Stimulated activated CD4-positive, alpha-beta T cell treated with anti-CD3 and anti-CD28 coated beads, Interleukin-4, amount 100 ng/mL, for 4 hours (primary cell): ENCODE measurements at places on chromosomes 5 and 9.

GRCh38 chr5:95148453-95148852 is 136.4 kb downstream of the MCTP1 start:
- DNase-seq = no peak

GRCh38 chr5:1510151-1510561 is 13.6 kb downstream of the LPCAT1 start:
- peak; percentile 0 for DNase-seq

GRCh38 chr9:14273696-14274121 is 40.2 kb downstream of the NFIB start:
- no peak for DNase-seq

- DNase-seq = no peak
These were observed 376.5 kb upstream of the IRX1 start for GRCh38 chr5:3218916-3219650.

- no peak for DNase-seq
These were observed 303.0 kb downstream of the CSNK1G3 start for GRCh38 chr5:123814801-123815470.

DNA sequence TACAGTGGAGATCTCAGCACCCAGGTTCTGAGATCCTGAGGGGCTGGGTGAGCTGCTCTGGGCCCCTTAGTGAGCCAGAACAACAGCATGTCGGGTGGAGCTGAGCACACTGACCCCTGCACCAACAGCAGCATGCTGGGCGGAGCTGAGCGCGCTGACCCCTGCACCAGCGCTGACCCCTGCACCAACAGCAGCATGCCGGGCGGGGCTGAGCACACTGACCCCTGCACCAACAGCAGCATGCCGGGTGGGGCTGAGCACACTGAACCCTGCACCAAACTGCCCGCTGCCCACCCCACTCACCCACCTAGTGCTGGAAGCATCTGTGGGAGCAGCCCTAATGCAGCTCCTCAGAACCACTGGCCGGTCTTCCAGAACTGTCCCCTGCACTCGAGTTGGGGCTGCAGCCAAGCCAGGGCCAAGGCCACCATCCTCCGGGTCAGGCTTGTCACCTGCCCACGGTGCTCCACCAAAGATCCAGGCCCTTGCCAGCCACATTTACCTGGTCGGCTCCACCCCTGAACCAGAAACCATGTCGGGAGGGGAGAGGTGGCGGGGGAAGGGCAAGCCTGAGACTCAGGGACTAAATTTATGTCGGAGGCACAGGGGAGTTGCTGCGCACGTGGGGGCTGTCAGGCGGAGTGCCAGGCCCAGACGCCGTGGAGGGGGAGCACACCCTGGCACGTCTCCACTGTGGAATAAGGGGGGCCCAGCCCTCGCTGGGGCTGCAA is 80.3 kb downstream of the ADAMTS2 start:
- no peak for DNase-seq

- DNase-seq = no peak
These were observed 24.8 kb upstream of the PRDM9 start for GRCh38 chr5:23482642-23483041.

GRCh38 chr9:93667006-93667405 is 90.6 kb downstream of the PHF2 start:
- no peak for DNase-seq

GRCh38 chr5:145389047-145389446 is 446.1 kb downstream of the PRELID2 start:
- no peak for DNase-seq

DNA sequence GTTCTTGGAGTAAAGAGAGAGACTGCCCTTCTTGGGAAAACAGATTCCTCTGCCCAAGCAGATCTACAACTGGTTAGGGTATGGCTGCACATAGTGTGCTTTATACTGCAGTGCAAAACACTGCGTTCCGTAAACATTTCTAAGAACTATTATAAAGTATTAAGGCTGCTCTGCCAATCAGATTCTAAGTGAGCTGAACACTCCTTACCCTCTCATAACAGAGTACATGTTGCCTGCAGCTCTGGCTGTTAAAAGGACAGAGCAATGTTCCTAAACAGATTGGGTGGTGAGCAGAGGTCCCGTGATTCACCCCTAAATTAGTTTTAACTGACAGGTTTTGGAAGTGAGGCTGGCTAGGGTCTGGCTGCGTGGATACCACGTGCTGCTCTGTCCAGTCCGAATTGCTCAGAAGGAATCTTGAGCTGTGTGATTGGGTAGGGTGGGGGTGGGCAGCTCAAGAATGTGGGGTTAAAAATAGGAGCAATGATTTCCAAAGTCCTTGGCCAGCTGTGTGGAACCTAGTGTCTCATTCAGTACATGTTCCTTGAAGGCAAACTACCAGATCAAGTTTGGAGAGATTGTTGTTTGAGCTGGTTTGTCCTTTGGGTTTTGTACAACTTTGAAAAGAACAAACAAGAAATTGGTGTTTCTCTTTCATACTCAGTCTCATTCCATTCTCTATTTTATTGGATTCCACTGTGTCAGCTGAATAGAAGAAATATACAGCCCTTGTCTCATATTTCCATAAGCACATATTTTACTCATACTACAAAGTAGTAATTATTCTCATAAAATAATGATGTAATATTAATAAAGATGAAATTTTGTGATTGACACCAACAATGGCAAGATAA is 497.6 kb upstream of the CD180 start:
- DNase-seq = no peak

- no peak for DNase-seq
These were observed 20.3 kb downstream of the RAI14 start for GRCh38 chr5:34676416-34676815.

DNA sequence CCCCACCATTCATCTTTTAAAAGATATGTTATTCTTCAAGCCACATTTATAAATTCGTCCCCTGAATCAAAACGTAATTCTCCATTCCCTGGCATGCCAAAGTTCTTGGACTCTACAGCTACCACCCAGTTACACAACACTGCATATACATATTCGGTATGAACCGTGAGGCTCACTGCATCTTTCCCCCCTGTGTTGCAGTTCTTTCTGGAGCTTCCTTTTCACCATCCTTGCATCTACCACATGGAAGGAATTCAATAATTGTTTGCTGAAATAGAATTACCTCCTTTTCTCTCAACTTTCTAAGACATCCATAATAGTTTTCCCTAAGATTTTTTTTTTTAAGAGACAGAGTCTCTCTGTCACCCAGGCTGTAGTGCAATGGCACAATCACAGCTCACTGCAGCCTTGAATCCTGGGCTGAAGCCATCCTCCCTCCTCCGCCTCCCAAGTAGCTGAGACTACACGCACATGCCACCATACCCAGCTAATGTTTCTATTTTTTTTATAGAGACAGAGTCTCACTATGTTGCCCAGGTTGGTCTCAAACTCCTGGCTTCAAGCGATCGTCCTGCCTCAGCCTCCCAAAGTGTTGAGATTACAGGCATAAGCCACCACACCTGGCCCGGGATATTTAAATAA is 3.3 kb downstream of the LPAR1 start:
- DNase-seq = no peak

GRCh38 chr5:108129129-108129528 is 252.8 kb downstream of the FBXL17 start:
- DNase-seq = no peak

- DNase-seq = no peak
These were observed 11.1 kb downstream of the CXCL14 start for GRCh38 chr5:135567661-135568060.

DNA sequence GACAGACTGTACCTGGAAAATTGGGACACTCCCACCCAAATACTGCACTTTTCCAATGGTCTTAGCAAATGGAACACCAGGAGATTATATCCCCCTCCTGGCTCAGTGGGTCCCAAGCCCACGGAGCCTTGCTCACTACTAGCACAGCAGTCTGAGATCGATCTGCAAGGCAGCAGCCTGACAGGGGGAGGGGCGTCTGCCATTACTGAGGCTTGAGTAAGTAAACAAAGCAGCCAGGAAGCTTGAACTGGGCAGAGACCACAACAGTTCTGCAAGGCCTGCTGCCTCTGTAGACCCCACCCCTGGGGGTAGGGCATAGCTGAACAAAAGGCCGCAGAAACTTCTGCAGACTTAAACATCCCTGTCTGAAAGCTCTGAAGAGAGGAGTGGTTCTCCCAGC is 260.0 kb upstream of the ST8SIA4 start:
- no peak for DNase-seq

GRCh38 chr5:127133071-127133470 is 59.8 kb upstream of the C5orf63 start:
- DNase-seq = no peak

GRCh38 chr5:177427919-177428573 is 1.6 kb downstream of the GRK6 start:
- DNase-seq = no peak

- peak; percentile 2 for DNase-seq
These were observed 560 bp downstream of the SCAI start for GRCh38 chr9:125142560-125143376.

GRCh38 chr5:16051246-16051755 is 128.3 kb downstream of the MARCHF11 start:
- no peak for DNase-seq

- DNase-seq = no peak
These were observed 46.7 kb downstream of the ROR2 start for GRCh38 chr9:91903126-91903911.

DNA sequence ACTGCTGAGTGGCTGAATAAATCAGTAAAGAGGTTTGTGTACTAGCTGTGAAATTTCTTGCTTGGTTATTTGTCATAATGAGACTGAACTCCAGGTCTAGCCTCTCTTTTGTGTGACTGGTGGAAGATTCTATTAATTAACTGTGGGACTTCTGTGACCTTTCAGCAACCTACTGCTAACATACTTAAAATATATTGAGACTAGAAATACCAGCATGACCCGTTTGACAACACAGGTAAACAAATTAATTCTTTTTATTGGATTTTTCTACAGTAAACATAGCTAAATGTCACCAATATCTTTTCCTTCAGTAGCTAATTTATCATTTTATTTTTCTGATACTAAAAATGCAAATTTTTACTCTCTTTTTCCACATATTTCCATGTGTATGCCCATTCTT is 390.4 kb upstream of the KCNN2 start:
- DNase-seq = no peak

DNA sequence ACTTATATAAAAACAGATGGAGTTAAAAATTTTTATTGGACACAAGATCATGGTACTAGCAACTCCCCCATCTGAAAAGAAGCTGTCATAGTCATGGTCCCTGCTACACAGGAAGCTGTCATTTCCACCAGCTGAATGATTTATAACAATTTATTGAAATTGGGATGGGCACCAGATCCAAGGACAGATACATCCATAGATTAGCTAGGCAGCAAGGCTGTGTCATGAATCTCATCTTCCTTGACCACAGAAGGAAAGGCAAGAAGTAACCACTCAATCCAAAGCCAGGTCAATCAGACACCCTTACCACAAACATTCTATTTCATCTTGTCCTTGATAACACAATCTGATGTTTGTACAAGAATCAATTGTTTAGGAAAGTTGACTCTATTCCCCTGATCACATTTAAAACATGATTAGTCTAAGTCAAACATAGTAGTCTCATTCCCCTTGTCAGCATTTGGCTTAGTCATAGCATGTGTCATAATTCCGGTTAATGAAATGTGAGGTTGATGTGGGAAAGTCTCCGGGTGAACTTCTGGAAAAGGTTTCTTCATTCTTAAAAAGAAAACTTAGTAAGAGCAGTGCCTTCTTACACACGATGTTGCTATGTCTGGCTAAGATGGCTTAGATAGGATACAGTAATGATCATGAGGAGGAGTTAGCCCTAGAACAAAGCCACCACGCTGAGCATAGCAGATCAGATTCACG is 462.6 kb upstream of the PAPPA start:
- DNase-seq = no peak

DNA sequence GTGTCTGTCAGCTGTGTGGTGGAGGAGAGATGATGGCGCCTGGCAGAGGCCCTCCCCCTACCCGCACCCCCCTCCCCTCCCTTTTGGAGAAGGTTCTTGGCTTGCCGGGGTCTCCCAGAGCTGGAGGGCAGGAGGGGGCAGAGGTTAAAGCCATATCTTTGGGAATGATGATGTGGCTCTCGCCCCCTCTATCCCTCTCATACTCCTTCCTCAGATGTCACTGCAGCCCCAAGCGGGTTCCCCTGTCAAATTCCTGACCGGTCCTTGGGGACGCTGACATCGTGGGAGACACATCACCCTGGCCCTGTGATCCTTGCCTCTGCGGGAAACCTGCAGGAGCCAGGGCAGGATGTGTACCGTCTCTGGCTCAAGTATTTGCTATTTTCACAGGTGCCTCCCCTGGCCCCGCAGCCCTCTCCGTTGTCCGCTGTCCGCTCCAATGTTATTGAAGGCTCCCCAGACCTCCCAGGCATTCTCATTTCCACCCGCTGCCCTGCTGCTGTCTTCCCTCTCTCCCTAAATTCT is 109.5 kb downstream of the FOXD1 start:
- DNase-seq = no peak

- peak; percentile 53 for DNase-seq
These were observed 543 bp upstream of the ANKRD33B start for GRCh38 chr5:10563110-10563944.

DNA sequence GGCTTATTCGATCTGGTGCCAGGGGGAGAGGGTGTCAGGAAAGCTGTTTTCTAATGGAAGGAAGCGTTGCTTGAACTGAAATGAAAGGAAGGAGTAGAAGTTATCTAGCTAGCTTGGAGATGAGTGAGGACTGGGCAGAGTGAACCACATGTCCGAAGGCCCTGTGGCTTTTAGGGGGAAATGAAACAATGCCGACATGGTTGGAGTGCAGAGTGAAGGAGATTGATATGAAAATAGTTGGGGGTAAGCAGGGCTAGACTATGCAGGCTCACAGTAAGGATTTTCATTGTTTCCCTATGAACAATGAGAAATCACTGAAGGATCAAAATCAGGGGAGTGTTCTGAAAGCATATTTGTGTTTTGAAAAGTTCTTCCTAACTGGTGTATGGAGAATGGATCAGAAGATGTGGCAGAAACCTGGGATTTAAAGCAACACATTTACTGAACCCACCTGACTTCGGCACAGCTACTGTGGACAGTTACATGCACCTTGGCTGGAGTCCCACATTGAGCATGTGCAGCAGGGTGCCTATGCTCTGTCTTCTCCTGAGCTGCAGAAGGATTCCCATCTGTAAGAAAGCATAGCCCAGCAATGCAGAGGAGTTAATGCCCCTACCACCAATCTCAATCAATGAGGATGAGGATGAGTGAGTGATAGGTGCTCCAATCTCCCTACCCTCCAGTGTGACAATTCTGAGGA is 144.4 kb upstream of the TBCA start:
- DNase-seq = no peak

GRCh38 chr9:89601856-89602562 is 2.8 kb upstream of the GADD45G start:
- DNase-seq = no peak

- DNase-seq = no peak
These were observed 711.8 kb upstream of the CTNND2 start for GRCh38 chr5:12616093-12616492.

- DNase-seq = no peak
These were observed 94.7 kb downstream of the DIRAS2 start for GRCh38 chr9:90547896-90548295.

DNA sequence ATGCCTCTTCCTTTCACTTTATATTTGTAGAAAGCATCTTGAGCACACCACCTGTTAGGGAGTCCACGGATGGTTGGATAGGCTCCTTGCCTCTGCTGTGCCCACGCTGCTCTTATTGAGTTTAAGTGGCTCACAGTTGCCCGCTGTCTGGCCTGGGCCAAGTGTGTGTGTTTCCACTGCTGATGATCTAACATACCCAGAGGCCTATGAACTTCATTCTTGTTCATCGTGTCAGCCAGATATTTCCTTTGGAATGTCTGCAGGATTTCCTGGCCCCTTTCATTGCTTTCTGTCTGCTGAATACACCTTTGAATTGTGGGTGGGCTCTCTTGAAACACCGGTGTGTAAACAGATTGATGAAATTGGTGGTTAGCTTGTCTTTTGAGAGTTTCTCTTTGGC is 46.6 kb downstream of the MVB12B start:
- DNase-seq = no peak

- no peak for DNase-seq
These were observed 26.9 kb downstream of the SRD5A1 start for GRCh38 chr5:6659941-6660684.
